Activated CD4-positive, alpha-beta T cell treated with anti-CD3 and anti-CD28 coated beads for 36 hours (primary cell): ENCODE measurements at places on chromosomes 6 and 20. TPM values are rescaled to one million over a fixed set of nuclear protein-coding genes. Genes with fewer than 3 reads are reported as not detected.
A peak's percentile ranks its signal among the peaks of the same experiment; 100 is the strongest.

GRCh38 chr20:17681726-17682102 lies 328 bp downstream of the RRBP1 start:
- DNase-seq = no peak

DNA sequence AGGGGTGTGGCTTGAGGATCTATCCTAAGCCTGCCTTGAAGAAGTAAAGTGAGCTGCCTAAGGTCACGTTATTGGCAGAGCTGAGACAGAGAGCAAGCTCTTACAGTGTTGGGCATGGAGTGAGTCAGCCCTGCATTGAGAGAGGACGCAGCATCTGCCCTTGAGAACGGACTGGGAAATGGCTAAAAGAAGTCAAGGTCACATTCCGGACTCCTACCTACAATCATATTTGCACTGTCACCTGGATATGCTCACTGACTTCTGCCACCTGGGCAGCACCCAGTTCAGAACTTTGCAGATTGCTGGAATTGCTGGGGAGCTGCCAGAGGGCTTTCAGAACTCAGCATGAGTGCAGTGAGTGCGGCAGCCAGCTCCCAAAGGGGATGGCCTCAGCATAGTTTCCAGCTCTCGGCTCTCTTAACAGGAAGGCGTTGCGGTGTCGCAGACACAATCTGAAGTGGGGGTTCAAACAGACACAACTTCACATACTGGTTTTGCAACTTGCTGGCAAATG lies 199.3 kb upstream of the SGK1 start:
- no peak for DNase-seq

GRCh38 chr20:833121-833449 lies 430 bp upstream of the FAM110A start:
- no peak for DNase-seq

- DNase-seq = no peak
Observed at GRCh38 chr20:31723069-31723318, 326 bp upstream of the BCL2L1 start.

DNA sequence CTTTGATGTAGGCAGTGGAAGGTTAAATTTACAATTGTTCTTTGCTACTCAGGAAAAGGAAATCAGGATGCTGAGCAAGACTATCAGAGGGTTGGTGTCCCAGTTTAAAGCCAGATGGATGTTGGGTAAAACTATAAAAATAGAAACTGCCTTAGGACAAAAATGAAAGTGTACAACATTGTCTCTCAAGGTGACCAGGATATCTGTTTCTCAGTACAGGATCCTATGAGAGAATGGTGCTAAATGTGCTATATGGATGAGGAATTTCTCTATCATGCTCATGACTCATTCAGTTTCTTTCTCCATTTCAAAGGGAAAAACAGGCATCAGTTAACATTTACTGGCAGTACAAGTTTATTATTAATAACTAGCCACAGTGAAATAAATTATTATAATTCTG lies 534.2 kb upstream of the GJE1 start:
- no peak for DNase-seq

- peak; percentile 65 for DNase-seq
Observed at GRCh38 chr6:111482188-111482958, 645 bp downstream of the REV3L start.

DNA sequence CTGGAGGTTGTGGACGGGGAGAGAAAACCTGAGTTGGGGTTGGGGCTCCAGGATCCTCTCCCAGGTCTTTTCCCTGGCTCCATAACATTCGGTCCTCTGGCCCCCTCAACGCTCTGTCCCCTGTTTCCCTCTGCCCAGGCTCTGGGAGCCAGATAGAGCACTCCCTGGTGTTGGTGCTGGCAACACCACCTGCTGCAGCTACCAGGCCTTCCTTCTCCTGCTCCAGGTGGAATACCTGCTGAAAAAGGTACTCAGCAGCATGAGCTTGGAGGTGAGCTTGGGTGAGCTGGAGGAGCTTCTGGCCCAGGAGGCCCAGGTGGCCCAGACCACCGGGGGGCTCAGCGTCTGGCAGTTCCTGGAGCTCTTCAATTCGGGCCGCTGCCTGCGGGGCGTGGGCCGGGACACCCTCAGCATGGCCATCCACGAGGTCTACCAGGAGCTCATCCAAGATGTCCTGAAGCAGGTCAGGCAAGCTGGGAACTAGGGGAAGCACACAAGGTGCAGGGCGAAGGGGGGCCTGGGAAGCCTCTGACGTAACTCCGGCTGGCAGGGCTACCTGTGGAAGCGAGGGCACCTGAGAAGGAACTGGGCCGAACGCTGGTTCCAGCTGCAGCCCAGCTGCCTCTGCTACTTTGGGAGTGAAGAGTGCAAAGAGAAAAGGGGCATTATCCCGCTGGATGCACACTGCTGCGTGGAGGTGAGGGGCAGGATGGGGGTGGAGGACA lies 14.6 kb downstream of the DEF6 start:
- DNase-seq = no peak

GRCh38 chr20:63553933-63554290 lies at the start of gene FNDC11:
Gene FNDC11 (plus strand): TSS chr20:63554159. CDS start chr20:63555664, 1,505 bp downstream.
- DNase-seq = peak; percentile 62

DNA sequence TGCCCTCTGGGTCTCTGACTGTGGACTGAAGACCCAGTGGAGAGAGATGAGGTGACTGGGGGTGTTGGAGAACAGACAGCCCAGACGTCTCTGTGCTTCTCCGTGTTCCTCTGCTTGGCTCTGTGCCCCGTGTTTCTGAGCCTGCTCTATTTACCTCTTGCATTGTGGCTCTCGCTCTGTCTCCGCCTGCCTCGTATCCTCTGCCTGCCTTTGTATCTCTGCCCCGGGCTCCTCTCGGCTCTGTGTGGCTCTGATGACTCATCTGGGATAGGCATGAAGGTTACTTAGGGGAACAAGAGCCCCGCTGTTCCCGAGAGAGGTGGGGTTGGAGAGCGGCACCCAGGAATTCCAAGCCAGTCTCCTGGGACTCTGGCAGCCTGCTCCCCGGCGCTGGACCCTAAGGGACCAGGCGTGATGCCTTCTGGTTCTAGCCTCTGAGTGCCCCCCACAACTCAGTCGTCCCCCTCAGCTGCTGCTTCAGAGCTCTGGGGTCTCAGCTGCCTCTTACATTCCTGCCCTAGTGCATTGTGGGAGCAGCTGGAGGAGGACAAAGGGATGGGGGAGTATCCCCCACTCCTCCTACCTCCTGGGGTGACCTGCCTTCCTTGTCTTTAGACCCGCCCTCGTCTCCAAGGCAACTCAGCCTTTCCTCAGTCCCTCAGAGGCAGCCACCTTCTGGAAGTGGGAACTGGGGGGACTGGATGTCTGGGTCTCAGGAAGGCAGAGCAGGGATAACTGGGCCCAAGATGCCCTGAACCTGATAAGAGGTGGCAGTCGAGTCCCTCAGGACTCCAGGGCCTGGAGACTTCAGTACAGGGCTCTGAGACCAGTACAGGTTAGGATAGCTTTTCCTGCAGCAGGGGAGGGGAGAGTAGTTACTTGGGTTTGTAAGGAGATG lies 1.9 kb downstream of the DDR1 start:
- peak; percentile 67 for DNase-seq

GRCh38 chr20:12744037-12744436 lies 264.7 kb upstream of the SPTLC3 start:
- DNase-seq = no peak

The SLC17A1 gene
- not detected for total RNA-seq

The GPSM3 gene
- 94.8 TPM for total RNA-seq

The FOXQ1 gene
- total RNA-seq = not detected

The DACT2 gene
- total RNA-seq = 0.50 TPM

The TPBG gene
- 0.33 TPM for total RNA-seq

The STMND1 gene
- total RNA-seq = not detected

The C2 gene
- 0.96 TPM for total RNA-seq

The ZNF451 gene
- 60.3 TPM for total RNA-seq

The NKAPL gene
- total RNA-seq = 0.25 TPM
